ENCODE measurements at places on chromosomes 1 and 21. TPM values are rescaled to one million over a fixed set of nuclear protein-coding genes. Genes with fewer than 3 reads are reported as not detected.

- no peaks in the 10 kb centered on the region for H3K36me3 ChIP-seq
- peaks cover 8% of the 10 kb centered on the region for H3K27me3 ChIP-seq
- H3K4me1 ChIP-seq = no peaks in the 10 kb centered on the region
- no peak for DNase-seq
- H3K4me3 ChIP-seq = no peak overlapping the region
Measured at GRCh38 chr1:209187589-209187988, 395.9 kb upstream of the CAMK1G start.

DNA sequence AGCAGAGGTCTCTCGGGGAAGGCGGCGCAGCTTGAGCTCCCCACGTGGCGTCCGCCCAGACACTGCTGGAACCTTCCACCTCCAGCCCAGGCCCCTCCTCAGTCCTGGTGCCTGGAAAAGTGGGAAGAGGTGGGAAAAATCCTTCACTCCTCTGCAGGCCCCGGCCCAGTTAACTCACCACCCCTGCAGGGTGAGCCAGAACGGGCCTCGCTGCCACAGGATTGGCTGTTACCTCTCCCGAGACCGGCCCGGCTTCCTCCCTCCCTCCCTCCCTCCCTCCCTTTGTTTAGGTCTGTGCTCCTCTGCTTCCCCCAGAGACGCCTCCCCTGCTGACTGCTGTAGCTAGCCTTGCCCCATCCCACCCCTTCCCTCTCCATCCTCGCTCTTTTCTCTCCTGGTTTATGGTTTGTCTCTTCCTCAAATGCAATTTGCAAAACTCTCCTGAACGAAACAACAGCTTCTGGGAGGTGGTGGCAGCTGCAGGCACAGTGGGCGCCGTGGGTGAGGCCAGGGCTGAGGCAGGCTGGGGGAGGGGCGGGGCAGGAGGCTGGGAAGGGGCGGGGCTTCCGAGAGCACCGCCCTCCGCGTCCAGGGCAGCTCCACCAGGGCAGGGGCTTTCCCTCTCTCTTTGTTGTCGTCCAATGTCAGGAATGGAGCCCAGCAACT is 6.5 kb downstream of the CAPN9 start:
- H3K27me3 ChIP-seq = peaks cover 3% of the 10 kb centered on the region
- DNase-seq = no peak
- H3K27ac ChIP-seq = no peak overlapping the region
- no peak overlapping the region for H3K4me3 ChIP-seq
- peaks cover 2% of the 10 kb centered on the region for H3K36me3 ChIP-seq

GRCh38 chr1:211259638-211260126 is 516 bp downstream of the RCOR3 start:
- no peak for DNase-seq
- peaks cover 12% of the 10 kb centered on the region for H3K36me3 ChIP-seq
- H3K27me3 ChIP-seq = no peaks in the 10 kb centered on the region
- H3K4me1 ChIP-seq = peaks cover 31% of the 10 kb centered on the region
- H3K27ac ChIP-seq = peak overlapping the region; percentile 91
- peak overlapping the region; percentile 81 for H3K4me3 ChIP-seq

DNA sequence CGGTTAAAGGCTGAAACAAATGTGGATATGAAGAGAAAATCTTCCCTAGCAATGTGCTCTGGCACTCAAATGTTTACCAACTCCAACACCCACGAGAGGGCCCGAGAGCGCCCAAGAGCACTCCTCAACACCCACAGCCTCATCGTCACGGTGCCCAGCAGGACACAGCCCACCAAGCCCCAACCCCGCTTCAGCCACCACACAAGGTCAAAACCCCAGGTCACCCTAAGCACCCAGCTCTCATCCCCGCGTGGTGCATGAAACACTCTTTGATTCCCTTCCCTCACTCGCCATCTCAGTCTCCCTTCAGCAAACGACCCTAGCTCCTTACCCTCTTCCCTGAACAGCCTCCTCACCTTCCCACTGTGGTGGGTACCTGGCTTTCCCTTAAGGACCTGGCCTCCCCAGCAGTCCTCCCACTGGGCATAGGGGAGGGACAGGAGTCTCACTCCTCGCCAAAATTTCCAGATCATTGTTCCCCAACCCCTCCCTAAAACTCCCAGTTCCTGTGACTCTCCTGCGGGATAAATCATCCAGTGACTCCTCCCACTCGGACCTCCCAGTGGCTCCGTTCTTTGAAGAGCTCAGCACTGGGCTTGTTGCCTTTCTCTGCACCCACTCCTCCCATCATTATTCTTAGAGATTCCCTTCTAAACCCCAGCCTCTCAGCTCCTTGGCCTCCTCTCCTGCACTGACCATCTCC is 170.4 kb upstream of the SYT6 start:
- no peaks in the 10 kb centered on the region for H3K36me3 ChIP-seq
- H3K4me1 ChIP-seq = peaks cover 21% of the 10 kb centered on the region
- no peak overlapping the region for H3K4me3 ChIP-seq
- no peak overlapping the region for H3K27ac ChIP-seq
- DNase-seq = no peak

DNA sequence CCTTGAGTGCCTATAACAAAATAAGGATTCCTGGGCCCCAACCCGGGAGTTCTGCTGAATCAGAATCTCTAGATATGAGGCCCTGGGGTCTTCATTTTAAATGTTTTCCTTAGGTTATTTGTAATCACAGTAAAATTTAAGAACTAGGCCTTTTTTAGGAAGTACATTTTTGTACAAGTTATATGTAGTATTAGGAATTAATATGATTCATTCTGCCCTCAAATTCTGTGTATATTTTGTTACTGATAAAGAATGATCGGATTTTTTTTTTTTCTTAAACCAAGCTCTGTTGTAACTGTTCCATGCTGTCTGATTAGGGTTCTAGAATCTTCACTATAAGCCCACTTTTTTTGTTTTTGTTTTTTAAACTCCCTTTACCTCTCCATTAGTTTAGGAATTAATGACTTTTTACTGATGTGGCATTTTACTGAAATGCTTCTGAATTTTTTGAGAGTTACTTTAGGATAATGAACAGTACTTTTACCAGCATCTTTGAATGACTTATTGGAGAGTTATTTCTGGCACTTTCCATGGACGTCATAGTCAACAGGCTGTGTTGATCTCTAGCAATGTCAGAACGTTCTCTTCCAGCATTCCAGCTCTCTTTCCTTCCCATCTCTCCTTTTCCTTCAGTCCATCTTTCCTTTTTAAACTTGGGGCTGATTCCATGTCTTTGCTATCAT is 48.3 kb downstream of the CLIC4 start:
- no peak overlapping the region for H3K4me3 ChIP-seq
- no peak for DNase-seq
- peaks cover 50% of the 10 kb centered on the region for H3K4me1 ChIP-seq
- H3K27ac ChIP-seq = peak overlapping the region; percentile 76

DNA sequence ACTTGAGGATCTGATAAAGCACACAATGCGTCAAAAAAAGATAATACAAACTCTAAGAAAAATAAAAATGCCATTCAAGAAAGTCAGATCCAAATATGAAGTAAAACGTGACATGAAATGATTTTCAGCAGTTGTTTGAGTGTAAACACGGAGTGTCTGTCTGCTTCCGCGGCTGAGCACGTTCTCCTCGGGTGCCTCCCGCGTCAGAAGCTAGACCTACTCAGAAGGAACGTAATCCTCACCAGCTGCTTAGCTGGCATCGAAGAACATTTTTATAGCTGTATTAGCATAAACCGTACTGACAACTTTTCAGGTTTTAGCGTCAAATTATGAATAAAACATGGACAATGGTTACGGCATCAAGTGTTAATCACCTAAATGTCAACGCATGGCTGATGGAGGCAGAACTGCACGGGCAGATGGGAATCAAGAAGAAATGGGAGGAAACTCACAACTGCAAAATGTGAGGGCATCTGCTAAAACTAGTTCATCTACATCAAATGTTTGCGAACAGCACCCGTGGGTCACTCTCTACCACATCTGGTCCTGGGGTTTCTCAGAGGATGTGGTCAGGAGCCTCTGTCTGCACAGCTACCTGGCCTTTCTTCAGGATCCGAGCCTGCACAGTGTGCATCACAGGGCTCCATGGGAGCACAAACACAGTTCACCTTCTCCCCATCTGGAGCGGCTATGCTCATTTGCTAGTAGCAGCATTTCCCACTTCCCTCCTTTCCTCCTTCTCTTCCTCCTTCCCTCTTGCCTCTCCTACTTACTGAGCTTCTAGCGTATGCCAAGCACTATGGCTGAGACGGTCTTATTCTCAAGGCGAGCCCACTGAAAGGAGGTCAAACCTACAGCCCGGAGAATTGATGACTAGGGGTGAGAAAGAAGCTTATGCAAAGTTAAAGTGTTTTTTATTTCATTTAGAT is 40.0 kb downstream of the RCAN1 start:
- no peaks in the 10 kb centered on the region for H3K36me3 ChIP-seq
- peaks cover 10% of the 10 kb centered on the region for H3K4me1 ChIP-seq
- H3K27me3 ChIP-seq = no peaks in the 10 kb centered on the region
- no peak overlapping the region for H3K27ac ChIP-seq
- peak; percentile 54 for DNase-seq

- H3K36me3 ChIP-seq = peaks cover 20% of the 10 kb centered on the region
- peaks cover 12% of the 10 kb centered on the region for H3K4me1 ChIP-seq
- peak; percentile 89 for DNase-seq
- peak overlapping the region; percentile 36 for H3K27ac ChIP-seq
Measured at GRCh38 chr1:168082008-168082876, 54.5 kb downstream of the GPR161 start.

GRCh38 chr1:99639408-99639807 is 6.5 kb upstream of the PALMD start:
- H3K4me1 ChIP-seq = peaks cover 21% of the 10 kb centered on the region
- H3K36me3 ChIP-seq = no peaks in the 10 kb centered on the region
- no peak overlapping the region for H3K27ac ChIP-seq
- H3K4me3 ChIP-seq = no peak overlapping the region
- no peak for DNase-seq
- H3K27me3 ChIP-seq = no peaks in the 10 kb centered on the region

The COL11A1 gene
- 592 TPM for total RNA-seq

The SPOCD1 gene
- 0.44 TPM for total RNA-seq

All from osteocyte (in vitro differentiated cells).